ENCODE measurements at places on chromosomes 3 and 15.

DNA sequence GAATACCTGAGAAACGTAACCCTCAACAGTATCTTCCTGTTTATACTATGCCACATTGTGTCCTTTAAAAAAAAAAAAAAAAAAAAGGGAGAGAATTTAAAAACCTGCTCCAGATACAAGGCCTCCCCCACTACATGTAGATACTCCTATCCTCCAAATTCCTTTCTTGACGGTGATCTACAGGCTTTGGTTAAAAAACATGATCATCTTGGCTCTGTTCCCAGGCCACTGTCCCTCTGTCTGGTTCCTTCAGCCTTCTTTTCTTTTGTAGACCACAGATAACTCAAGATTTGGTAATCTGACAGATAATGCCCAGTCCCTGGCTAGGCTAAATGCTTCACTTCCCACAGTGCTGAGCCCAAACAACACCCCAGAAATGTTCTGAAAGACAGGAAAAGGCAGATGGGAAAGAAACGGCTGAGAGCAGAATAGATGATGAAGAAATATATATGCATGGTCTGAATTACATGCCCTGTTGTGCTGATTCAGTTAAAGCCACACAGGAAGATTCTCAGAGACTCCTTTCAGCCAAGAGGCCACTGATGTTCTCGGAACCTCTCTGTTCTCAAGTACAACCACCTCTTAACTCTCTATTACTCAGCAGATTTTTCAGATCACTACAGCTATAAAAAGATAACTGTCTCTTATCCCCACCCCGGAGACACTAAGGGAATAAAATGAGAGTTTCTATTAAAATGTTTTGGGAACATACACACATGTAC lies 48.3 kb downstream of the NPTN start:
- no peak for DNase-seq

DNA sequence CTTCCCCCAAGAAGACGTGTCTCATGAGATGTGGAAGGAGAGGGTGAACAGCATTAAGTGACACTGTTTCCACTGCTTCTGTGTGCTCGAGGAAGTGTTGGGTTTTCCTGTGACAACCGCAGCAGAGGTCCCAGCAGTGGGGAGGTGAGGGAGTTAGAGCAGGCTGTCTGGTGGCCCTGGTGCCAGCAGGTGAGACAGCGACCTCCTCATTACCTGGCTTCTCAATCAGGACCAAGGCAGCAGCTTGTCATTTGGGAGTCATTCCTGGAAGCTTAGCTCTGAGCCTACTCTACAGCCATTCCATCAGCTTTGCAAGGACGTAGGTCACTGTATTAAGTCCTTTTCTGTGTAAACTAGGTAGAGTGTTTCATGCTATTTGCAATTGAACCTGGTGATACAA lies 63.3 kb upstream of the RGMA start:
- no peak for DNase-seq

- no peak for DNase-seq
Observed at GRCh38 chr3:63969876-63970275, 53.4 kb downstream of the PSMD6 start.

DNA sequence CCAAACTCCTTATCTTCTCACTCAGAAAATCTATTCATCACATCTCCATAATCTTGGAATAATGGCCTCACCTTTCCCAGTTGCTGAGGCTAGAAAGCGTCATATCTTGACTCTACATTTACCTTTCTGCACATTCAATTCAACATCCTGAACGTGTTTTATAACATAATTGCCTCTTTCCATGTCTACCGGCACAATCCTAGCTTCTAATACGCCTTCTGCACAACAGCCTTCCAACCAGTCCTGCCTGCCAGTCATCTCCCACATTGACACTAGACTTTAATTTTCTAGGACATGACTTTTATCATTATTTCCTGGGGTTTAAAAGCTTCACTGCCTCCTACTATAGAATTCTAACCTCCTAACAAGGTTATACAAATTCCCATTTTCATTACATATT lies 906.6 kb downstream of the ROBO1 start:
- no peak for DNase-seq
